Brain microvascular endothelial cell (primary cell): ENCODE measurements at places on chromosomes 7 and 10.

DNA sequence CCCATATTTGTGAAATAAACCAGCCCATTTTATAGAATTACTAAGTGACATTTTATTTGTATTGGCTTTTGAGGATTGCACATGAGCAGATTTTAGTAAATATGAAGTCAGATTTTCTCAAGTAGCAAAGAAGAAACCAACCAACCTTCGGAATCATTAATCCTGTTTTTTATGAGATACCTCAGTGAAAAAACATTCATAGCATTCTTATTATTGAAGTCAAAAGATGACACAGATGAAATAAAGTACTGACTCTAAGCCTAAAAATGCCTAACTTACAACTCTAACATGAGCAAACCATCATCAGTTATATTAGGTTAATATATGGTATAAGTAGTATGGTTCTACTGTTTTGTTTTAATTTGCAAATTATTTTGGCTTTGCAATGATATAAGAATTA is 59.9 kb upstream of the AGBL3 start:
- DNase-seq = no peak

GRCh38 chr7:30445770-30446169 is 32.8 kb downstream of the NOD1 start:
- no peak for DNase-seq

DNA sequence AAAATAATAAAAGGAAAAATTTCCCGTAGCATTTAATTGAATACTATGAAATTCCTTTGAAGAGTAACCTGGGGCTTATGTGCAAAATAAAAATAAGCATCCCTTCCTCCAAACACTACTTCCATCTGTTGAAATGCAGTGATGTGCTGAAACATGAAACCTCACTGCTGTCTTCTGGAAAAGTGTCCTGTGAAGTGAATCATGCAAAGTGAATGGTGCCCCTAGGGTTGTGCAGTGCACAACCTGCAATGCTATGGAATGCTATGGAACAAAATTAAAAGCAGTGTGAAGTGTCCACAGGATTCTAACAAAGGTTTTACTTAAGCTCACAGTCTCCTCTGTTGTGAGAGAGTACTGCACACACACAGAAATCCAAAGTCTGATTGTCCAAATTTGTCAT is 480.9 kb downstream of the ETV1 start:
- DNase-seq = no peak

DNA sequence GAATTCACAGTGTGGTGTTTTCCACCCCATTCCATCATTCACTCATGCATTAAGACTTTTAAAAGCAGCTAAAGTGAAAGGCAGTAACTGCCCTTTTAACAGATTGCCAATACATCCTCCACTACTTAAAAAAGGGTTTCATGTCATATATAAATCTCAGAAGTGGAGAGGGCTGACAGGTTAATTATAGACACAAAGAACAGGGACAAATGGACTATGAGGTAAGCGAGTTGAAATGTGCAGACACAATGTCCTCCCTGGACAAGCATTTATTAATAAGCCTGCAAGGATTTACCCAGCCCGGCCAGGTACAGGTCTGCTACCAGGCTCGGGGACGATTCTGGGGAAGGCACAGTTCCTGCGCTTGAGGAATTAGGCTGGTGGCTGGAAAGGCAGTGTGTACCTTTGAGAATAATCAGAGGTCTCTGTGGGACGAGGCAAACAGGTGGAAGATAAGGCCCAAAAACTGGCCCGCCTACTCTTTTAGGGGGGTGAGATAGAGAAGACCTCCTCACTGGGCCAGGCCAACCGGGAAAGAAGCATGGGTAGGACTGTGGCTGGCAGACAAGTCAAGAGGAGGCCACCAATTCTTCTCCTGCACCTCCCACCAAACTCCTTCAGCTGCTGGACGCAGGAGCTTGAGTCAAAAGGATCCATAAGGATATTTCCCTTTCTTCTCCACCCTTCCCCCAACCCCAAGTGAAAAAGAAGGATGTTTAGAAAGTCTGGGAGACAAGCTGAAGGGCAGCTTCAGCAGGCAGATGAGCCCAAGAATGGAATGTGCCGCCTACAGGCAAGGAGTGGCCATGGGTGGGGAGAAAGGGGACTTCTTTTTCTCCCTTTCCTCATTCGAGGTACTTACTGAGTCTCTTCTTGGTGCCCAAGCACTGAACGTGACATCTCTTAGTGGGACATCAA is 1.5 kb downstream of the PDLIM1 start:
- DNase-seq = no peak

DNA sequence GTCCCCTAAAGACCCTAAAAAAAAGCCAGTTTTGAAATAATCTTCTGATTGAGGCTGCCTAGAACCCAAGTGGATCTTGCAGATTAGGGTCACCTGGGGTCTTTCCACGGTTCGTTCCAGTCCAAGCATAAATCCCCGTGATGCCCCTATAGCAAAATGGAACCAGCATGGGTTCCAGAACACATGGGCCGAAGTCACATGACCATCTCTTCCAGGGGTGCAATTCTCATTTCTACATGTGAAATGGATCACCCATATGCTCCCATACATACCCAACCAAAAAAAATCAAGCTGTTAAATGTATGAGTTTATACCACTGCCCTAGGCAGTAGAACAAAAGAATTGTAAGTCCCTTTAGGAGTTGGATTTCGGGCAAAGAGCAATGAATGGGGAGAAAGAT is 245.4 kb downstream of the SKIDA1 start:
- no peak for DNase-seq
